ENCODE measurements at places on chromosomes 11 and 22.
A peak's percentile ranks its signal among the peaks of the same experiment; 100 is the strongest.

DNA sequence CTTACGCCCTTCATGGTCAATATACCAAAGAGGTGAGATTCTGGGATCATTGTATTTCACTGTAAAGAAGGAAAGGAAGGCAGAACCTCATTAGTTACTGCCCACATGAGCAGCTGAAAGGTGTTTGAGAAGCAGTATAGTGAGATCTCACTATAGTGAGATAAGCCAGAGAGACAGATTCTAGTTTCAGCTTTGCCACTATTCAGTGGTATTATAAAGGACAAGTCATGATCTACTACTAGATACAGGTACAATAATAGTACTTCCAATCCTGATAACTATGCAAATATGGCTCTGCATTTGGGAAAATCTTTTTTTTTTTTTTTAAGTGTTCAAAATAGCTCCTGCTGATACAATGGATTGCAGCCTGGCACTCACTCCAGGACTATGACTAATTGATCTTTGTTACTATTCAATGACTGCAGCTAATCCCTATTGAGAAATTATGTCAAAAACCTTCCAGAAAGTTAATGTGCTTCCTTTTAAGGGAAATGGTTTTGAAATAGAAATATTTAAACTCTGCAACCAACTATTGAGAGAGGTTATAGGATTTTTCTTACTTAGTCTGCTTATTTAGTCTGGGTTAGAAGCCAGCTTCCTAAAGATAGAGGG lies 8.3 kb upstream of the DLAT start:
- no peak for DNase-seq

DNA sequence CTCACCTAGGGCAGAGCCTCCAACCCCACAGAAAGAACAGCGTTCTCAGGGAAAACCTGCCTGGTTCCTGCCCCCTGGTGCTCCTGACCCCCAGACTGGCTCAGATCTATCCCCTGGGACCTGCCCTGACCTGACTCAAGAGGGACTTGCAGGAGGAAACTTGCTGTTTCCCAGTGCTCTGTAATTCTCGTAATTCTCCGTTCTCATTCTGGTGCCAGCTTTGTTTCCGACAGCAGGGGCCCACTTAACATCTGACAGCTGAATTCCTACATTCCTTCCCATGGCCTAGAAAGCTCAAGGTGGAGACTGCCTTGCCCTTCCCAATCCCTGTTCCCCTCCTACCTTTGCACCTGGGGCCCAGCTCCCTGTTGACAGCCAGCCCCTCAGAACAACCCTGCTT lies 12.5 kb upstream of the CSF2RB start:
- DNase-seq, result no peak

DNA sequence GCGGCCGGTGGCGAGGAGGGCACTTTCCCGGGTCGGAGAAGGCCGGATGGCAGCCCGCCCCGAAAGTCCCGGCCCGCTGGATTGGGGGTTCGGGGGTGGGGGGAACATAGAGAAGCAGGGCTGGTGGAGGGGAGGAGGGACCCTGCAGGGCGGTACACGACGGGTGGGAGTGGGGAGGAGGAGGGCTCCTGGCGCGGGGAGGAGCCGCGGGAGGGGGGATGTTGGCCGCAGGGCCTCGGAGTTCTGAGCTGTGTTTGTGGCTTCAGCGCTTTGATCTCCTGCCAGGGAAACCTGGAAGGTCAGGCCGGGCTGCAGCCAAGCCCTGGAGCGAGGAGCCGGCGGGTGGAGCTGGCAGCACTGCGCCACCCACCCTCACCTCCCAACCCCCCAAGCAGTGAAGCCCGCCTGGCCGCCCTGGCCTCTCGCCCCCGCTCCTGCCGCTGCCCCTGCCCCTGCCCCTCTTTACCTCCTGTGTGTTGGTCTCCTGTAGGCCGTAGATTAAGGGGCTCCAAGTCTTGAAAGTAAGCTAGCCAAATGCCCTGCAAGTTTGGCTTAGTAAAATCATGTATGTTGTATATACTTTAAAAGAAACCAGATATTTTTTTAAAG lies 30.9 kb downstream of the C22orf31 start:
- DNase-seq, result no peak

DNA sequence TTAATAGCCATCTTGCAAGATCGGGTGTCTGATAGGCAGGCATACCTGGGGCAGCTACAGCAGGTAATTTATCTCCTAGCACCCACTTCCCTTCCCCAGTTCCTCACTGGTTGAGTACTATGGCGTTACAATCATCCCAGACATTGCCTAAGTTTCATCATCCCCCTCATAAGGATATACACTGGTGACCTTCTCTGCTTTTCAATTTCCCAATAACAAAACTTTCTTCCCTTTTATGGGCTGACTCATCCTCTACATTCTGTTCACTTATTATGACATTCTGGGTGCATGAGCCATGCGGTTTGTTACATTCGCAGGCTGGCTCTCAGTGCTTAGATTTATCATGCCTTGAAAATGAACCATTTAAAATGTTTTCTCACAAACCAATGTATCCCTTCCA lies 5.0 kb upstream of the MRPL11 start:
- no peak for DNase-seq

- no peak for DNase-seq
Measured at GRCh38 chr11:19392847-19393518, 152.2 kb upstream of the E2F8 start.

- no peak for DNase-seq
Measured at GRCh38 chr11:105137286-105137685, 2.3 kb downstream of the CARD18 start.

- DNase-seq, result peak; percentile 35
Measured at GRCh38 chr11:1946812-1947484, at the start of gene MRPL23. Gene MRPL23, plus strand, starts transcription at chr11:1947332. Its CDS starts 31 bp downstream, at chr11:1947363.

DNA sequence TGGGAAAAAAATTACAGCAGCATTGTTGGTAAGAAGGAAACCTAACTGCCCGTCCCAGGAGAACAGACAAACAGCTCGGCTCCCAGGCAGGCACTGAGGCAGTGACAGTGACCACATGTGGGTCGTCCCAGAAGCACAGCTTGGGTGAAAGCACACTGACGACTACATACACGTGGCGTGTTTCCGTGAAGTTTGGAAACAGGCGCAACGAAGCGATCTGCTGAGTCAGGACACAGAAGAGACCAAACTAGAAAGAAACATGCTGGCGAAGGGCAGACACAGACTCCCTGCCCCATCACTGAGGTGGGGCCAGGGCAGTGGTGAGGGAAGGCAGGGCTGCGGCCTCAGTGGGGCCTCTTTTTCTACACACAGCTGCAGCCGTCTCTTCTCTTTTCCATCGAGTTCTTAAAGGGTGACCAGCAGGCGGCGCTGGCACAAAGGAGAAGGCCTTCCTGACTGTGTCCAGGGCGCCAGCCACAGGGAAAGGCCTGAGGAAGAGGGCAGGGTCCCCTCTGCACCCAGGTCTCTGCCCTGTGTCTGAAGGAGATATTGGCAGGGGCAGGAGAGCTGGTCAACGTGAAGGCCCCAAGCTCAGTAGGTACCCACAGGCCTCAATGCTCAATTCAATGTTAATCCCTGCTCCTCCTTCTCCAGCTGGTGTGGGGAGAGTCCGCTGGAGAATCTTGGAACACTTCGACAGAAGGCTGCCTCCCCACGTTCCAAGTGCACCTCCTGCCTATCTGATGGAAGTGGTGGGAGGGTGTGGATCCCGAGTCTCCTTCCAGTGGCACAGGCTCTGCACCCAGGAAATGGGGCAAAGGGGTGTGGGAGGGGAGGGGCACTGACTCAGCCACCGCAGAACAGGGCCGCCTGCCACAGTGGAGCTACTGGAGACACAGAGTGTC lies 19.9 kb downstream of the CARS1 start:
- DNase-seq, result peak; percentile 48

DNA sequence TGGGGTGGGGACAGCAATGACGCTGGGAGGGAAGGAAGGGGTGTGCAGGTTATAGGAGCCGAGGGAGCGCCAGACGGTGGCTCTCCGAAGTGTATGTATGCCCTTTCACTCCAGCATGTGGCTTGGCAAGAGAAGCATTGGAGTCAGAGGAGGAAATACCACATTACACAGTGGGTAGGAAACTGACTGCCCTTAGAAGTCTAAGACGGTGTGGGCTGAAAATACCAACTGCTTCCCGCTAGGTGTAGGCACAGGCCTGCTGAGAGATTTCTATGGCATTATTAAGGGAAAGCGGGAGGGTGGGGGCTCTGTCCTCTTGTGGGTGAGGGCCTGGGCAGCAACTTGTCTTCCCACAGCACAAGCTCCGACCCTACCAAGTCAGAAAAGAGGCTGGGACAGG lies 44.7 kb downstream of the CACNG2 start:
- no peak for DNase-seq

DNA sequence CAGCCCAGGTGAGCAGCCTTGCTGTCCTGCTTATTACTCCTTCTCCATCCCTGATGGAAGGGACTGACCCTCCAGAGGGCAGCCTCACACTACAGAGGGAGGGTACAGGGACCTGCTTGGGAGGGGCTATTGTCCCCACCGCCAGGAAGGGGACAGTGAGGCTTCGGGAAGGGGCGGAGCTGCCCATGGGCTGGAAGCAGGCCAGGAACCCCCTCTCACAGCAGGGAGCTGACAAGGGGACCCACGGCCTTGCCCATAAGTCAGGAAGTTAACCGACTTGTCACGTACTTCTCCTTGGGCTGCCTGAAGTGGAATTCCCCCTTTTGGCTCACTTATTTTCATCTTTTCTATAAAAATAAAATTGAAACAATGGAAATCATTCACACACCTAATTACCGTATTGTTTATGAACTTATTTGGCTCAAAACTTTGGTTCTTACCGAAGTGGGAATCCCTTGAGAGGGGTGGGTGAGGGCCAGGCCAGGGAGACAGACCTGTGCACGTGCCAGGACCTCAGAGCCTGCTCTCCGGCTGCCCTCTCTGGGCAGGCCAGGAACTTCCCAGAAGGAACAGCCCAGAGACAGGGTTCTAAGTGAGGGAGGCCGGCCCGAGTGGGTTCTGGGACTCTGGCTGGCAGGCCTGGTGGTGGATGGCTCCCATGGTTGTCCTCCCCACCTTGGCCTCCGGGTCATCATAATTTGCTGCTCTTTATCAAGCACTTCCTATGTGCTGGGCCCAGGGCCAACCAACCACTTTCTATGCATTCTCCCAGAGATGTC lies 5.8 kb downstream of the MGAT3 start:
- no peak for DNase-seq

GRCh38 chr11:28679795-28680468 lies 571.7 kb downstream of the METTL15 start:
- no peak for DNase-seq

DNA sequence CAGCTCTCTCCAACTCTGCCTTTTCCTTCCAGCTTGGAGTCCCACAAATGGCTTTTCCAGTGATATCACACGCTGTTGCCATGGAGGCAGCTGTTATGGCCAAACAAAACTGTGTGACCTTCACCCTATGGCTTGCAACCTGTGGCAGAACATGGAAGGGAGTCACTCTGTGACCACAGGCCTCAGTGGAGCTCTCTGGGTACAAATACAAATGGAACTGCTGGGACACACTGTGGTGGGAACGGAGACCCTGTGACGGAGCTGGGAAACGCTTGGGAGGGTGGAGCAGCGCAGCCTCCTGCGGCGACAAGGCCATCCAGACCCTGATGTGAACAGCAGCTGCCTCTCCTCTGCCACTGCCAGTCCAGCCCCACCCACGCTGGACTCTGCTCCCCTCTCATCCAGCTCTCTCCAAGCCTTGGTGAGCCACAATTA lies 162.5 kb downstream of the ETS1 start:
- no peak for DNase-seq

DNA sequence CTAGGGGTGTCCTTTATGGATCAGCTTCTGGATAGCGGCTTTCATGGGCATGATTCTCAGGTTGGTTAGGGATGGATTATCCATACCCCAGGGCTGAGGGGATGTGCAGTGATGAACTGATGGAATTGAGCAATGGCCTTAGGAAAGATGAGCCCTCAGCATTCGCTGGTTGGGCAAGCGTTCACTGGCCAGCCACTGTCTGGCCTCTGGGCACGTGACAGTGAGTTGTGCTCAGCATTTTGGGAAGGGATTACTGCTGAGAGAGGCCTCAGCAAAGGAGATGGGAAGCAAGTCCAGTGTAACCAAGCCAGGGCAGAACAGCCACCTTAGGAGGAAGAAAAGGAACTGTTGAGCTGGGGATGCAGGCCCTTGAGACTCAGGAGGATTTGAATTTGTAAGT lies 17.4 kb downstream of the UBASH3B start:
- no peak for DNase-seq

DNA sequence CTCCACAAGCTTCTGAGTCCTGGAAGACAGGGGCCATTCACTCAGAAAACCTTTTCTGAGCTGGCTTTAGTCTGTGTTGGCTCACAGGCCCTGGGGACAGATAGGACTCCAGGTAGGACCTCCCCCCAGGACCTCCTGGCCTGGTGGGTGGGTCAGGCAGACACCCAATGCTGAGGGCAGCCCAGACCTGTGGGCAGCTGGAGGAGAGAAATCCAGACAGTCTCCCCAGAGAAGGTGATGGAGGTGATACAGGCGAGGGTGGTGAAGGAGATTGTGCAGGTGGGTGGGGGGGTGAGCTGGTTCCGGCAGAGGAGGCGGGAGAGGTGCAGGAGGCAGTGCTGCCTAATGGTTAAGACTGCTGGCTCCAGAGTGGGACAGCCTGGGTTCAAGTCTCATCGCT lies 15.6 kb downstream of the LRRC32 start:
- DNase-seq, result no peak

- peak; percentile 86 for DNase-seq
Measured at GRCh38 chr22:36180038-36180880, 19.7 kb upstream of the APOL3 start.

GRCh38 chr11:75924966-75925784 lies 110.2 kb downstream of the UVRAG start:
- DNase-seq, result no peak

GRCh38 chr11:130580372-130580771 lies 131.9 kb downstream of the ADAMTS15 start:
- DNase-seq, result no peak

DNA sequence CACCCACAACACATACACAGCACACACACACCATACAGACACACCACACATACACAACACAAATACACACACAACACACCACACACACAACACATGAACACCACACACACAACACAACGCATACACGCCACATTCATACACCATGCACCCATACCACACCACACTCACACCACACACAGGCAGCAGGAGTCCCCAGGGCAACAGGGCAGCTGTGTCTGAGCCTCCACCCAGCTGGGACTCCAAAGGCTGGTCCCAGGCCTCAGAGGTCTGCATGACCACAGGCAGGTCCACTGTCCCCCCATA lies 3.3 kb upstream of the WNT7B start:
- no peak for DNase-seq

DNA sequence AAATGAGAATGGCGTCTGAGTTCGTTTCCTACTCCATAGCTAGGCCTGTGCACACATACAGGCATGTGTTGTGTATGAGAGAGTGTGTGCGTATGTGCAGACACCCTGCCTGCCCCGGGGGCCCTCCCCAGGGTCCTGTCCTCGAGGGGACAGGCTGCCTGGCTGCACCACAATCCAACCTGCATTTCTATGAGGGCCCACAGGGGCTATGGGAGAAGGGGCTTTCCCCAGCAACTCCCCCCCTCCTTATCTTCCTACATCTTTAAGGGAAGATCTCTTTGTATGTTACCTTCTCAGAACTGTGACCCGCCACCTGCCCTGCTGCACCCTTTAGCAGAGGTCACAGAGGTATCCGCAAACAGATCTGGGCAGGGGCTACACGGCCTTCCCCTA lies 14.9 kb downstream of the ADORA2A start:
- DNase-seq, result no peak

GRCh38 chr22:39941601-39942000 lies 18.6 kb upstream of the TMA7B start:
- DNase-seq, result no peak

- DNase-seq, result no peak
Measured at GRCh38 chr22:26848244-26848920, 191.0 kb downstream of the MIAT start.

- DNase-seq, result no peak
Measured at GRCh38 chr11:66595245-66595904, 2.4 kb downstream of the CCS start.

Measured in CD4-positive, alpha-beta T cell treated with Interleukin-17A for 1 hour (primary cell).